CD4-positive, alpha-beta memory T cell (primary cell): ENCODE measurements at places on chromosomes 3 and 15.

DNA sequence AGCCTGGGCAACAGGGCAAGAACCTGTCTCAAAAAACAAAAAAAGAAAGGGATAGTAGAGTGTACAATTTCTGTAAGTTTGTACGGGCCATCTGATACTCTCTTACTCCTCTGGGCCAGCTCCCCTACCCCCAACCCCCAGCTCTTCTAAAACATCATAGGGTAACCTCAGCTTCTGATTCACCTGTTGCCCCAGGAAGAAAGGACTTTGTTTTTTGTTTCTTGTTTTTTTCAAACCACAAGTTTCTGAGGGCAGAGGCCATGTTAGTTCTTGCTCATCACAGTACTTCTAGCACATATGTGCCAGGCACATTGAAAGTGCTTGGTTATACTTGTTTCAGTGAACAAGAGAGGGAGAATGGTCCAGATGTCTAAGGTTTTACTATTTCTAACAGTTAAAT is 20.2 kb downstream of the ATOSA start:
- H3K36me3 ChIP-seq = peaks cover 13% of the 10 kb centered on the region
- peaks cover 13% of the 10 kb centered on the region for H3K4me1 ChIP-seq
- no peak overlapping the region for H3K4me3 ChIP-seq
- no peaks in the 10 kb centered on the region for H3K27me3 ChIP-seq
- DNase-seq = peak; percentile 45
- H3K27ac ChIP-seq = no peak overlapping the region

DNA sequence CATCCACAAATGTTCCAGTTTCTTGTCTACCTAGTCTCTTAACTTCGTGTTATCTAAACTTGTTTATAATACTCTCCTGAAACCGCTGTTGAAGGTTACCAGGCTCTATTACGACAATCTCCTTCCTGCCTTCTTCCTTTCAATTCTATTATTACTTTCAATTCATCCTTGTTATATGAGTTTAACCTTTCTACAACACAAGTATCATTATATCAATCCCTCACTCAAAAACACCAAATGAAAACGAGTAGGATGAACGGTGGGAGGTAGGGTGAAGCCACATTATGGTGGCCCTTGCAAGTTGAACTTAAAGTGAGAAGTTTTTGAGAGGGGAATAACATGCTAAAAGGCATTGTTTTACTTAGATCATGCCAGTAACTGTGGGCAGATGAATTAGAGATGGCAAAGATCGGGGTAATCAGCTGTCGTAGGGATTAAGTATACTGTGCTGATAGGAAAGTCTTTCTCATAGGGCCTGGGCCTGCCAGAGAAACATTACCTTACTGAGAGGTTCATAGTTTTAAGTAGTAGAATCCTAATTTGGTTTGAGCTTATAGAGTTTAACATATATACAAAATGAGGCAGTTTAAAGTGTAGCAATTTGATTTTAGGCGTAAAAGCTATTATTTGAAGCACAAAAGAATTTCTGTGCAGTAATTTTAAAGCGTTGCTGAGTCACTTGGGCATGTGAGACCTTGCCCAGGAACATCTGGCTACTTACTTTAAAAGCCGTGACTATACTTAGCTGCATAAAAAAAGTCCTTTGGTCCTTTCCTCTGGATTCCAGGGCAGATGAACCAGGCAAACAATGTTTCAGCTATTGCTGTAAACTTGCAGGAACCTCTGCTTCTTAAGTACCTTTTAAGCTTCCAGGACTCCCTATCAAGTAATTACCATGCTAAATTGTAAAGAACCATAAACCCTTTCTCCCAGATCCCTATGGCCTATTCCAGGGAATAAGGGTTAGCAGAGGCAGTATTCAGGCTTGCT is 3.3 kb upstream of the CEP97 start:
- no peak for DNase-seq
- H3K36me3 ChIP-seq = no peaks in the 10 kb centered on the region
- peaks cover 43% of the 10 kb centered on the region for H3K4me1 ChIP-seq
- no peaks in the 10 kb centered on the region for H3K27me3 ChIP-seq
- no peak overlapping the region for H3K4me3 ChIP-seq

DNA sequence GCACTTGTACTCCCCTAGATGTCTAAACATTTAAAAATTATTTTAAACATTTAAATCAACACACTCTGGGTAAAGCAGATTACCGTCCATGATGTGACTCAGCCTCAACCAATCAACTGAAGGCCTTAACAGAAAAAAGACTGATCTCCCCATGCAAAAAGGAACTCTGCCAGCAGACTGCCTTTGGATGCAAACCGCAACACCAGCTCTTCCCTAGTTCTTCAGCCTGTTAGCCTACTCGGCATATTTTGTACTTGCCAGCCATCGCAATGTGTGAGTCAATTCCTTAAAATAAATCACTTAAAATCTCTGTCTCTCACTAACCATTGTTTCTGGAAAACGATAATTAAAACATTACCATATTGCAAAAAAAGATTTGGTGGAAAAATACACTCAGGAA is 375.9 kb downstream of the RSL24D1 start:
- no peak overlapping the region for H3K4me3 ChIP-seq
- no peak overlapping the region for H3K27ac ChIP-seq
- H3K36me3 ChIP-seq = no peaks in the 10 kb centered on the region
- no peaks in the 10 kb centered on the region for H3K27me3 ChIP-seq
- DNase-seq = no peak

GRCh38 chr15:85667491-85668424 is 127.0 kb downstream of the KLHL25 start:
- peak overlapping the region; percentile 81 for H3K27ac ChIP-seq
- no peaks in the 10 kb centered on the region for H3K27me3 ChIP-seq
- H3K4me3 ChIP-seq = no peak overlapping the region
- H3K36me3 ChIP-seq = peaks cover 27% of the 10 kb centered on the region
- peaks cover 25% of the 10 kb centered on the region for H3K4me1 ChIP-seq

DNA sequence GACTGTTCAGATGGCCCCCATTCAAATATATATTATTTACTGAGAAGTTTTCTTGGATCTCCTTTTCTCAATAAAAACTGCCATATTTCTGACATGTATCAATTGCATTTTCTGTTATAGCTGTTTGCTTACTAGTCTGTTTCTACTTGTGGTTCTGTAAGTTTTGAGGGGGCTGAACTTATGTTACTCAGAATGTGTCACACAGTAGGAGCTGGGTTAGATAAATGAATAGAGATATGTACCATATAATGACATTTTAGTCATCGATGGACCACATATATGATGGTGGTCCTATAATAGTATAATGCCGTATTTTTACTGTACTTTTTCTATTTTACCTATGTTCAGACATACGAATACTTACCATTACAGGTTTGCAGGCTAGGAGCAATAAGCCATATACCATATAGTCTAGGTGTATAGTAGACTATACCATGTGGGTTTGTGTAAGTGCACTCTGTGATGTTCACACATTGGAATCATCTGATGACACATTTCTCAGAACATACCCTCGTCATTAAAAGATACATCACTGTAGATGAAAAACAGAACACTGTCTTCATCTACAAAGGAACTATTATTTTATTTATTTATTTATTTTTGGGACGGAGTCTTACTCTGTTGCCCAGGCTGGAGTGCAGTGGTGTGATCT is 22.3 kb downstream of the PPP4R2 start:
- H3K36me3 ChIP-seq = peaks cover 8% of the 10 kb centered on the region
- H3K27me3 ChIP-seq = no peaks in the 10 kb centered on the region
- DNase-seq = no peak
- no peak overlapping the region for H3K27ac ChIP-seq
- no peak overlapping the region for H3K4me3 ChIP-seq

- no peak overlapping the region for H3K4me3 ChIP-seq
- no peak overlapping the region for H3K27ac ChIP-seq
- H3K4me1 ChIP-seq = peaks cover 14% of the 10 kb centered on the region
- no peak for DNase-seq
Observed at GRCh38 chr15:66508293-66508883, 3.3 kb downstream of the ZWILCH start.

- no peak overlapping the region for H3K4me3 ChIP-seq
- H3K4me1 ChIP-seq = no peaks in the 10 kb centered on the region
- no peak for DNase-seq
- no peak overlapping the region for H3K27ac ChIP-seq
- no peaks in the 10 kb centered on the region for H3K27me3 ChIP-seq
- H3K36me3 ChIP-seq = no peaks in the 10 kb centered on the region
Observed at GRCh38 chr3:43797794-43798193, 107.1 kb downstream of the ABHD5 start.

DNA sequence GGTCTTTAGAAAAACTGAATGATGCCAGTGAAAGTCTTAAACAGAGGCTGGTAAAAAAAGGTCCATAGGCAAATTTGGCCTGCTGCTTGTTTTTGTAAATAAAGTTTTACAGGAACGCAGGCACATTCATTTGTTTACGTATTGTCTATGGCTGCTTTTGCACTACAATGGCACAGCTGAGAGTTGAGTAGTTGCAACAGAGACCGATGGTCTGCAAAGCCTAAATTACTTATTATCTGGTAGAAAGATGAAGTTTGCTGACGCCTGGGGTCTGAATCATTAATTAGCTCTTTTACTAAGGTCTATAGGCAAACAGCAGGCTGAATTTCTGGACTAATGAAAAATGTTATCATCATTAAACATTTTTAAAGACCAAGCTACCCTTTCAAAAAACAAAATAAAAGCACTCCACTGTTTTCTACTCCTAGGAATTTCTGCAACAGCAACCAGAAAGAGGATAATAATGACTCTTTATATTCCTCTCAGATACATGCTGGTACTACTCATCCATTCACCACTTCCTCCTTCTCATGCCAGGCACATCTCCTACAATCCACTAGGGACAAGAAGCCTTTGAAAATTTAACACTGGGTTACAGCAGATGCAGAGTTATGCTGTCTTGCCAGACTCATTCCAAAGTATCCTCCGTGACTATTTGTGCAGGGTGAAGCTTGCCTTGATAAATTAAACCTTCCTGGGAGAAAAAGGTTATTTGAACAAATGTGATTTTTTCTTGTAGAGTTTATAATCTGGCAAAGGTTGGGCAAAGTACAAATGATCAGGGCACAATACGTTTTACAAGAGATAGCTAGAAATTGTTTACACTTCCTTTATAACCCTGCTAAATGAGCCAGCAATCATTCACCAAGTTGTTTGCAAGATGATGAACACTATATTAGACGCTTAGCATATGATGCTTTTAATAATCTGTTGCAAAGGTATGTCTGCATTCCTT is 6.0 kb downstream of the GATM start:
- no peak overlapping the region for H3K4me3 ChIP-seq
- H3K4me1 ChIP-seq = peaks cover 2% of the 10 kb centered on the region
- H3K27ac ChIP-seq = no peak overlapping the region

- H3K27me3 ChIP-seq = no peaks in the 10 kb centered on the region
- no peaks in the 10 kb centered on the region for H3K36me3 ChIP-seq
- no peak for DNase-seq
- no peak overlapping the region for H3K27ac ChIP-seq
Observed at GRCh38 chr15:69145694-69146492, 14.5 kb upstream of the GLCE start.

DNA sequence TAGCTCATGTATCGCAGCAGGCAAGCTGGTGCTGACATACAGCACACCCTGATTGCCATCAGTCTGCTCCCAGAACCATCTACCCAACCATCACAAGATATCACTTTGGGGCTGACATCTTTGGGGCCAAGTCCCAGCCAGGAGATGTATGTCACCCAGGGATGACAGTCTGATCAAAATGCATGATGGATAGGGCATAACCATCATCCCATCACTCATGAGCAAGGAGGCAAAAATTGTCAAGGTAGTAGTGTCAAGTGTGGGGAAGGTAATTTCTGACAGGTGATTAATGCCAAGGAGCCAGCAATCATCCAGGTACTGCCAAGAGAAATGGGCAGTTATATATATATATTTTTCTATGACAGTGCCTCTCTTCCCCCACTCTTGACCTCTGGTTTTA is 277.4 kb downstream of the WDR72 start:
- H3K27ac ChIP-seq = no peak overlapping the region
- no peaks in the 10 kb centered on the region for H3K27me3 ChIP-seq
- H3K4me1 ChIP-seq = no peaks in the 10 kb centered on the region
- no peak overlapping the region for H3K4me3 ChIP-seq
- no peaks in the 10 kb centered on the region for H3K36me3 ChIP-seq

- no peaks in the 10 kb centered on the region for H3K36me3 ChIP-seq
- no peaks in the 10 kb centered on the region for H3K27me3 ChIP-seq
- no peak for DNase-seq
- no peaks in the 10 kb centered on the region for H3K4me1 ChIP-seq
- no peak overlapping the region for H3K4me3 ChIP-seq
Observed at GRCh38 chr15:63111481-63111880, 10.2 kb upstream of the LACTB start.

GRCh38 chr3:76370749-76371520 is 585.6 kb upstream of the ZNF717 start:
- H3K4me3 ChIP-seq = no peak overlapping the region
- H3K27me3 ChIP-seq = no peaks in the 10 kb centered on the region
- no peak overlapping the region for H3K27ac ChIP-seq
- no peak for DNase-seq

DNA sequence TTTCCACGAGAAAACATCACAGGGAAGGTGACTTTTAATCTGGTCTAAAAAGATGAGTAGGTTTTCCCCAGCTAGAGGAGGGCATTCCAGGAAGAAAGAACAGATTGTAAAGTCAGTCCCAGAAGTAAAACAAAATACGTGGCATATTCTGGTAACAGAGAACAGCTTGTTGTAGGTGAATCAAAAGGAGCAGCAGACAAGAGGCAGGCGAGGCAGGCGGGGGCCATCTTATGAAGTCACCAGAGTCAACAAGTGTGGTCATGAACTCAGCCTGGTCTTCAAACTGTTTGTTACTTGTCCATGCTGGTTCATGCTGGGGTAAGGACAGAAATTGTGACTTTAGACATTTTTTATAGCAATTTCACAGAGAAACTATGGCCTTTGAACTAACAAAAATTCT is 4.0 kb upstream of the POPDC2 start:
- H3K36me3 ChIP-seq = peaks cover 4% of the 10 kb centered on the region
- no peak overlapping the region for H3K27ac ChIP-seq
- H3K4me1 ChIP-seq = no peaks in the 10 kb centered on the region

DNA sequence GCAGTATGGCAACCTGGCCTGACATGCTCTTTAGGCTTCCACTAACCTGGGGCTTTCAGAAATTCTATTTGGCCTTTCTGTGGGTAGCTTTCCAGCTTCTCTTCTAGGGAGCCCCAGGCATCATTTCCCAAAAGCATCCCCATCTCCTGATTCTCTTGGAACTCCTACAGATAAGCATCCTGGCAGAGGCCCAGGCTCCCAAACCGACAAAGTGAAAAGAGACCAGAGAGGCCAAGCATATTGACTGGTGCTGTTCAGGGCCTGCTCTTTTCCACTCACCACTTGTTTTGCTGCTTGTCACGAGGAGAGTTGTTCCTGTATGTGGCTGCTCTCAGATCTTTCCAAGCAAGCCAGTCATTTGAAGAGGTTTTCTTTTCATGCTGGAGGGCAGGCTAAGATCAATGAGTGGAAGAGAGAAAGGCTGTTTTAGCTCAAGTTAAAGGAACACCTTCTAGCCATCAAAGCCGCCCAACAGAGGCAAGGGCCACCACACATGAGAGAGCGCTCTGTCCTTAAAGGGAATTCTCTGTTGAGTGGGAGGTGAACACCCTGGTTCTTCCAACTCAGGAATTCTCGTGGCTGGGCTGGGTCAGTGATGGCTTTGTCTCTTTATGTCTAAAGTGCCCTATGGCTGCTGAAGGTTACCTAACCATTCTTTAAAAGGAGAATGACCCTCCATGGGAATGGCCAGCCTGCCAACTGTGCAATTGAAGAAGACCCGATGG is 31.1 kb upstream of the NR2E3 start:
- DNase-seq = no peak
- no peaks in the 10 kb centered on the region for H3K27me3 ChIP-seq
- H3K36me3 ChIP-seq = no peaks in the 10 kb centered on the region
- no peaks in the 10 kb centered on the region for H3K4me1 ChIP-seq
